ENCODE measurements at places on chromosomes 5 and 9.

GRCh38 chr9:105676351-105676923, 14.2 kb downstream of the TAL2 start:
- no peak for DNase-seq

- DNase-seq, result no peak
Observed at GRCh38 chr9:81227507-81228245, 461.7 kb downstream of the TLE1 start.

GRCh38 chr5:172479034-172479783, 24.9 kb upstream of the SH3PXD2B start:
- peak; percentile 65 for DNase-seq

DNA sequence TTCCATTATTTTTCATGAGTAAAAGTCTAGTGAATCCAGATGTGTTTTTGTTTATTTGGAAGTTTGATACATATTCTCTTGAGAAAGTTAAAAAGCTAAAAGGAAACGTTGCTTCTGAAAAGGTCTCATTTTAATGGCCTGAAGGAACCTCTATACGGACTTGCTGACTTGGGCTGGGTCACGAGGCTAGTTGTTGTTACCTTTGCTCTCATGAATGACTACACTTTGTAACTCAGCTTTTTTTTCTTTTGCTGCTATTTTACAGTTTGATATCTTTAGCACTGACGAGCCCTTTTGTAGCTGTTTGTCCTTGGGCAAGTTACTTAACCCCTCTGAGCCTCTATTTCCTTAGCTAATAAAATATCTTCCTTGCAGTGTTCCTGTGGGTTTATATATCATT, 211.5 kb downstream of the PCSK5 start:
- DNase-seq, result no peak

Data from CD4-positive, alpha-beta T cell treated with Interleukin-12 subunit alpha and Interleukin-12 subunit beta, for 1 hour (primary cell).